ENCODE measurements at places on chromosomes 5 and 9. TPM values are rescaled to one million over a fixed set of nuclear protein-coding genes. Genes with fewer than 3 reads are reported as not detected.

GRCh38 chr9:25206027-25206426 lies 472.2 kb downstream of the TUSC1 start:
- no peak for ATAC-seq

DNA sequence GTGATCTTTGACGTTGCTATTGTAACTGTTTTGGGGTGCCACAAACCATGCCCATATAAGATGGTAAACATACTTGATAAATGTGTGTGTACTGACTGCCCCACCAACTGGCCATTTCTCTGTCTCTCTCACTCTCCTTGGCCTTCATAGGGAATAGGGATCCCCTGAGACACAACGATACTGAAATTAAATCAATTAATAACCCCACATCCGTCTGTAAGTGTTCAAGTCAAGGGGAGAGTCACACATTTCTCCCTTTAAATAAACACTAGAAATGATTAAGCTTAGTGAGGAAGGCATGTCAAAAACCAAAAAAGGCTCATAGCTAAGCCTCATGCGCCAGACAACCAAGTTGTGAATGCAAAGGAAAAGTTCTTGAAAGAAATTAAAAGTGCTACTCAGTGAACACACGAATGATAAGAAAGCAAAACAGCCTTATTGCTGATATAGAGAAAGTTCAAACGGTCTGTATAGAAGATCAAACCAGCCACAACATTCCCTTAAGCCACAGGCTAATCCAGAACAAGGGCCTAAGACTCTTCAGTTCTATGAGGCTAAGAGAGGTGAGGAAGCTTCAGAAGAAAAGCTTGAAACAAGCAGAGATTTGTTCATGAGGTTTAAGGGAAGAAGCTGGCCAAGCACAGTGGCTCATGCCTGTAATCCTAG lies 111.1 kb downstream of the UGCG start:
- ATAC-seq: no peak

DNA sequence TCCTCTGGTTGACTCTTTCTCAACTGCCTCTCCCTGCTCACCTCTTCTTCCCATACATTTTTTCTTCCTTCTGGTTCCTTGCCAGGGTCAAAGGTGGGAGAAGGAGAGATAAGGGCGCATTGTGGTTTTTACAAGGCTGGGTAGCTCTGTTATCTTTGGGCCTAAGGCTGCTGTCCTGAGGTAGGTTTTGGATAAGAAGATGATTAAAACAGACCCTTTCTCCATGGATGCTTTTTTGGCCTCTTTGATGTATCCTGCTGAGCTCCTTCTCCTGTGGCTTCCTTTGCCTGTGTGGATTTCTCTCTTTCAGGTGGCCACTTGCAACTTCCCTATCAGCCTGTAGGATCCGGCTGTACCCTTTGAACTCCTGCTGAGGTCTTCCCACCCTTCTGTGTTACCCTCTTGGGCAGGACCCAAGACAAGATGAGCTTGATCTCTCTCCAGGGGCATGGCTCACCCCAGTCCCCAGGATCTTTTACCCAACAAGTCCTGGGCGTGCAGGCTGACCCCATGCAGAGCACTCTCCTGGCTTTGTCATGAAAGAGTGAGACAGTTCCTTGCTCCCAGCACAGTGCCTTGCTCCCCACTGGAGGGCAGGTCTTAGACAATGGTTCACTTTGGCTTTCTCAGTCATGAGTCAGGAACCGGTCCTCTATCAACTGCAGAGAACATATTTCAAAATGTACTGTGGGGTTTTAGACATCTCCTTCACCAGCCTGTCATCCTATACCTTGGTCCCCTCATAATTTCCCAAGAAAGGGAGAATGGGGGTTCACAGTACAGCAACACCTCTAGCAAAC lies 197.9 kb downstream of the TLE4 start:
- no peak for ATAC-seq

DNA sequence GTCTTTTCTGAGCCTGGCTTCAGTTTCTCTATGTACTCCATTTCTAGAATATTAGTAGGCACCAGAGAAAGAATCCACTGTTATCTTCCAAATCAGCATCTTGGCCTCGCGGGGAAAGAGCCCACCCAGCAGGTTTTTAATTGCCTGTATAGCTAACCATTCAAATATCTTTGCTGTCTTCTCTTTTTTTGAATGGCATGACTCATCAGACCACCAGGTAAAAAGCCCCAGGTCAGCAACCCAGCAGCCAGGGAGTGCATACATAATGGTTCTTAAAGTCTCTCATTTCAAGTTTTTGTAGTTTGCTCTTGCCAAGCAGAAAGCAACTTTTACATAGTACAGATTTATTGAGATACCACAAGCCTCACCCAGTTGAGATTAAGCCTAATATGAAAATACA lies 50.7 kb downstream of the TMEM167A start:
- ATAC-seq: no peak

GRCh38 chr9:114487607-114488300 lies 17.5 kb downstream of the WHRN start:
- ATAC-seq: peak; percentile 43

GRCh38 chr5:178355671-178356070 lies 123.1 kb upstream of the PHYKPL start:
- ATAC-seq: no peak

- no peak for ATAC-seq
Measured at GRCh38 chr5:54403121-54403520, 52.4 kb upstream of the HSPB3 start.

DNA sequence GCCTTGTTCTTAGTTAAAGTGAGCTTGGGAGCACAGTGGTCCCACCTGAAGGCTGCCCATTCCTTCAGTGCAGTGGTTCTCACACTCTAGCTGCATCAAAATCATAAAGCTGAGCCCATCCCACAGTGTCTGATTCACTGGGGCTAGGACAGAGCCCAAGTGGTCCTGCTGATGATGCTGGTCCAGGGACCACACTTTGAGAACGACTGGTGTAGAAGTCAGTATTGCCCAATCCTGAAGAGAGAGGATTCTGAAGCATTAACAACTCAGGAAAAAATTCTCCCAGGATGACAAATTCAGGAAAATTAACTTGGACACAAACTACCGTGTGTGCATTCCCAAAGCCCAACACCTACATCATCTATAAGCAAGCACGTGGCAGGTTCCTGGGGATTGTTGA lies 176.2 kb downstream of the GABBR2 start:
- no peak for ATAC-seq

DNA sequence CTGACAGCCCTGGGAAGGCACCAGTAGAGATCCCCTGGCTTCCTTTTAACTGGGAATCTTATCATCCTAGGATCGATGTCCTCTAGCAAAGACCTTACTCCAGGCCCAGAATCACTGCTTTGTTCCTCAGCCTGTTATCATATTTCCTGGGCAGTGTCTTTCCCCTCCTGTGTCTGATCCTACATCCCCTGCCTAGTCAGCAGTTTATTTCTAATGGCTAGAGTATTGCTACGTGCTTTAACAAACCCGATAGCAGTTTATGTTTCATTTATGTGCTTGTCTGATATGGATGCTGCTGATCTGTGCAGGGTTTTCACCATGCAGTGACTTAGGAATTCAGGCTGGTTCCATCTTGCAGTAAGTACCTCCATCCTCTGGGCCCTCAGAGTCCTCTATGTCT lies 20.9 kb upstream of the BARX1 start:
- no peak for ATAC-seq

DNA sequence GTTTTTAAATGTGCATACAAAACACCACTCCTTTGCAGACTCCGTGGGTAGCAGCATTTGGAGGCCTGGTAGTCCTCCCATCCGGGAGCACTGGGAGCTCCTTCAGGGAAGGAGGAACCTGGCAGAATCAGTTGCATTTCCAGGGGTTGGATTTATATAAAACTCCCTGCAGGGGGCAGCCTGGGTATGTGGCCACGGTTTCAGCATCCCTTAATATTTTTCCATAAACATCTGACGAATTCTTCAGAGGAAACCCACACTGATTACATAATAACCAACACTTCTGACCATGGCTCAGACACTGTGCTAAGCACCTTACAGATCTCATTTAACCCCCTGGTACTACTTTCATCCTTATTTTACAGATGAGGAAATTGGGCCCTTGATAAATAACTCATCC lies 6.1 kb upstream of the AFAP1L1 start:
- ATAC-seq: no peak

DNA sequence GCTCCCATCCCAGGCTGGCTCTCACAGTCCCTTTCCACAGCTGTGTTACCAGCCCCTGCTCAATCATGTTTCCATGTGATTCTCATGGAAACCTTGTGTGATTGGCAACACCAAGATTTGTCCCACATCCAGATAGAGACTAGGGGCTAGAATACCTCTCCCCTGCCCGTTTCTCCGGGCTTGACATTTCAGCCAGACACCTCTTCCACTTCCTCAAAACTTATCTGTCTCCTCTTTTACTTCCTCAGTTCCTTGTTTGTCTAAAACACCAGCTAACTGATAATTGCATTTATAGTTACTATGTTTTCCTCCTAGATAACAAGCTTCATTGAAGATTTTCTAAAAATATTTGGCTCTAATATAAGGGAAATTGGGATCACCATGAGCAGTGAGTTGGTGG lies 16.6 kb upstream of the KCNMB1 start:
- ATAC-seq: no peak

- no peak for ATAC-seq
Measured at GRCh38 chr5:88140396-88140855, 128.2 kb downstream of the TMEM161B start.

DNA sequence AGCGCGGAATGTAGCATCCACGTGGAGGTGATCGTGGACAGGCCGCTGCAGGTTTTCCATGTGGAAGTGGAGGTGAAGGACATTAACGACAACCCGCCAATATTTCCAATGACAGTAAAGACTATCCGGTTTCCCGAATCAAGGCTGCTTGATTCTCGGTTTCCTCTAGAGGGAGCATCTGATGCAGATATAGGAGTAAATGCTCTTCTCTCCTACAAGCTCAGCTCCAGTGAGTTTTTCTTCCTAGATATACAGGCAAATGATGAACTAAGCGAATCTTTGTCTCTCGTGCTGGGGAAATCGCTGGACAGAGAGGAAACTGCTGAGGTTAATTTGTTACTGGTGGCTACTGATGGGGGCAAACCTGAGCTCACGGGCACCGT lies 598 bp downstream of the PCDHA2 start:
- no peak for ATAC-seq

GRCh38 chr5:160524827-160525226 lies 103.2 kb downstream of the PTTG1 start:
- ATAC-seq: no peak

- peak; percentile 43 for ATAC-seq
Measured at GRCh38 chr5:111535879-111536549, 23.7 kb upstream of the STARD4 start.

- no peak for ATAC-seq
Measured at GRCh38 chr5:152364172-152364571, 40.9 kb downstream of the NMUR2 start.

DNA sequence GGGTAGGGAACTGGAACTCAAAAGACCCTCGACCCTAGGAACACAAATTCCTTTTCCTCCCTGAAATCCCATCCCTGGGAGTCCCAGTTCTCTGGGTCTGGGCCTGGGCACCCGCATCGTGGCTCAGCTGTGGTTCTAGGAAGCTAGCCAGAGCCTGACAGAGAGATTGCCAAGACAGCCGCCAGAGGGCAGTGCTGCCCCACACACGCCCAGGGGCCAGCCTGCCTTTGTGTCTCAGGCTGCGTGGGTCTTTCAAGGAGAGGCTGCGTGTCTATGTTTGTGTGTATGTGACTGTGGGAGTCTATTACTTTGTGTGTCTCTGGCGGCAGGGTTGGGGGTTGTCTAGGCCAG lies 32.0 kb upstream of the TTLL11 start:
- peak; percentile 85 for ATAC-seq

GRCh38 chr5:96478983-96479382 lies 45.9 kb upstream of the PCSK1 start:
- no peak for ATAC-seq

DNA sequence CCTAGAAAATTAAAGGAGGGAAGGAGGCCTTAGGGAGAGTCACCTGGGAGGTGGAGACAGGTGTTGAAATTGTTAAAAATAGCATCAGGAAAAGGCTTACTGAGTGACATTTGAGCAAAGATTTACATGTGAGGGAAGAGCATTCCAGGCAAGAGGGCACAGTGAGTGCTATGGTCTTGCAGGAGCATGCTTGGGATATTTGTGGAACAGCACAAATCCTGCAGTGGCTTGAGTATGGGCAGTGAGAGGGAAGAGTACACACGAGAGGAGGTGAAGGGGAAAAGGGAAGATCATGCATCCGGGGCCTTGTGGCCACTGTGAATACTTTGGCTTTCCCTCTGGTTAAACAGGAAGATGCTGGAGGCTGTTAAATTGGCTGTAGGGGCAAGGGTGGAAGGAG lies 36.6 kb downstream of the ACER2 start:
- no peak for ATAC-seq

DNA sequence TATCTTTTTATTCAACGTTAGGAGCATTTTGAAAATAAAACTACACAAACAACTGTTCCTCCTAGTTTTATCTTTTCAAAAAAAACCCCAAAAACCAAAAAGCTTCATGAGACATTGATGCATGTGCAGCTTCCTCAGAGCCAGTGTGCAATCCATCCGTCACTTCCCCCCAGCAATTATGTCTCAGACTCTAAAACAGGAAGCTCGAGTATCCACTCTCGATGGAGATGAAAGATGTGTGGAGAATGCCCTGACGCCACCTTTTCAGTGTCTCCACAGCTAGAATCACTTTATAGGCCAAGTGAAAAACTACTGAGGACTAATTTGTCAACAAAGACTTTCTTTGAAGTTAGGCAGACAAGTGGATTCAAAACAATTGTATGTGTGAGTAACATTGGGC lies 408.9 kb upstream of the SMARCA2 start:
- no peak for ATAC-seq

DNA sequence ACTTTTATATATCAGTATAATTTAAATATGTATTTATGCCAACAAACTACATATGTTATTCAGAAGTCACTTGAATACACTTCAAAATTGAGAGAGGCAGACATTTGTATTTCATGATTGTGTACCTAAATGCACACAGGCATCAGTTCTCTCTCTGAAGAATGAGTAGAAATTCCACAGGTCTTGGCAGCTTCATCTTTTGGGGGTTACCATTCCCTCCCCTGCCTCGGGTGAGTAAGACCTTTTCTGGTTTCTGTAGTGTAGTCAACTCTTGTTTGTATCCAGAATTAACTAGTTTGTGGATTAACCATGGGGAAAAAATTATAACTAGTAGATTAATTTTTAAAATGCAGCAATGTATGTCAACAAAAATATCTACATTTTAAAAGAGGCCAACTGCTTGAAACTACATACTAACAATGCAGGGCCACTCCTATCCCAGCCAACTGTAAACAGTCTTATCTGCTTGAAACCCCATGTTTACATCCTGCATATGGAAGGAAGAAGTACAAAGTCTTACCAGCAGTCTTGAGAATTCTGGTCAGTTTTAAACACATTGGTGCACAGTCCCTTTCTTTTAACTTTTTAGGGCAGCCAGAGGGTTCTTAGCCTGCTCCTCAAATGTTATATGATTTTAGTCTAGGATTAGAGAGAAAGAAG lies 339.6 kb upstream of the KIF2A start:
- no peak for ATAC-seq

Gene TRIM36
- total RNA-seq: 0.34 TPM
